GOT3 (cell line): ENCODE measurements at places on chromosomes 11 and 22.

GRCh38 chr11:32385998-32386397 lies 49.3 kb downstream of the WT1 start:
- no peak for DNase-seq

GRCh38 chr22:33922349-33922681 lies 2.0 kb upstream of the LARGE1 start:
- no peak for DNase-seq

GRCh38 chr11:111429066-111429506 lies 50.0 kb upstream of the POU2AF1 start:
- peak; percentile 8 for DNase-seq

- no peak for DNase-seq
Measured at GRCh38 chr22:49756676-49757075, 71.0 kb downstream of the BRD1 start.

DNA sequence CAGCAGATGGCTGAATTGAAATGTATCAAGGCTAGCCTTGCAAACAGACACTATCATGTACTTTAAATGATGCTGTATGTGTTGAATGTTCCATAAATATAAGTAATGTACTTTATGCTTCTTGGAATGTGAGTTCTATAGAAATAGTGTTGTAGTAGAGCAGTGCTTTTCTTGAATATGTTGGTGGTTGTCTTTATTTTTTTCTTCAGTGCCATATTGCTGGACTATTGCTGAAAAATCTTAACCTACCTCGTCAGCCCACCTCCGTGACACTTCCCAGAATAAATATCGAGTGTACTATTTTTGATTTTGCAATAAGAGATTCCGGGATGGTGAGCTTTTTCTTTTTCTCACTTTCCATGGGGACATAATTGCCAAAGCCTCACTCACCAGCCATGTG lies 153.9 kb downstream of the NAV2 start:
- DNase-seq = no peak

DNA sequence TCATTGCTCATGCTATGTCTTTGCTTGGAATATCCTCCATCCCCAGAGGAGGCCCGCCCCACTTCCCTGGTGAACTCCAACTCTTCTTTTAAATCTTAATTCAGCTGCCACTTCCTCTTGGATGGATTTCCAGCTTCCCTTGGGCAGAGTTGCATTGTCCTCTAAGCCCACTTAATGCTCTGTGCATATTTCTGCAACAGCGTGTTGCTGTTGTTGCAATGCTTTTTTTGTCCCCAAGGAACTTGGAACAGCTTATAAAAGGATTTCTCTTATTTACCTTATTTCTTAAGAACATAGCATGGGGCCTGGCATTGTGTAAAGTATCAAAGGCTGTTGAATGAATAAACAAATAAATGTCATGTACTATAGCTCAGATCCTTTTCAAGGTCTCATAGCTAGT lies 507.4 kb downstream of the METTL15 start:
- DNase-seq = no peak

- no peak for DNase-seq
Measured at GRCh38 chr11:29119116-29119515, 897.7 kb downstream of the KCNA4 start.

DNA sequence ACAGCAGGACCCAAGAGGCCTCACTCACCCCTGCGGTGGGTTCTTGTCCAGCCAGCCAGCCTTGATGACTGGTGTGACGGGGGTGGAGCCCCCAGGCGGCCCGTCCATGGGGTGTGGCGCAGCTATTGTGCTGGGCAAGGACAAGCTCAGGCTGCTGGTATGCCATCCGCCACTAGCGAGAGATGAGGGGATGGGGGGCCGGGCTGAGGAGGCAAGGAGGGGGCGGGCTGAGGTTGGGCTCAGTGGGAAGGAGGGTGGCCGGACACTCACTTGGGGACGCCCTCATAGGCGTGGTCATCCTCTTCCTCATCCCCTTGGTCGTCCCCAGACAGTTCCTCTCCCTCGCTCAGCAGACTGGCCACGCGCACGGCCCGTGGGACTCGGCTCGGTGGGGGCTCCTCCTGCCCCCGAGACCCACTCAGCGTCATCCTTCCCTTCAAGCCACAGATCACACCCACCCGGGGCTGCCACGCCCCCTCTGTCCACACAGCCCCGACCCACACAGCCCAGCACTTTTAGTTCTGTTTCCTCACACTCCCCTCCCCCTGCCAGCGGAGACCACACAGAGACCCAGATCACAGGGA lies 38.0 kb upstream of the PDE2A start:
- no peak for DNase-seq

GRCh38 chr11:115720602-115721245 lies 216.5 kb upstream of the CADM1 start:
- no peak for DNase-seq

- DNase-seq = no peak
Measured at GRCh38 chr11:65556470-65557279, 1.5 kb downstream of the LTBP3 start.

DNA sequence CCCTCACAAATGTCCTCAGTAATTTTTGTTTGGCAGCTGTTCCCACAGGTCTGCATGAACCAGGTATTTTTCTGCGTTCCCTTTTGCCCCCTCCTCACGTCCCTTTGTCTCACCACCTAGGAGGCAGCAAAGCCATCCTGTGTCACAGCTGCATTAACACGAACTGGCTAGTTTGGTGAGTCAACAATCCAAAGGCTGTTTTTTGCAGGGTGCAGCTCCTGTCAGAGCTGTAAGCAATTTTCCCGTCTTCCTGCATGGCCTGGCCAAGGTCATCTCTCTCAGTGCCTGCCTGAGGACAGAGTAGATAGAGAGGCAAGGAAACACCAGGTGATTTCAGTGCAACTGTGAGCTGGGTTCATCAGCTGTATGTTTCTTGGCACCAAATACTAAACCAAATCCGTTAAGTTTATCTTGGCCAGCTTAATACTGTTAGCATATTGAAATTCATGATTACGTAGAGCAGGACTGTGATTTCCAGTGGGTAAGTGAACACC lies 20.6 kb upstream of the VSIG10L2 start:
- no peak for DNase-seq

GRCh38 chr11:57493507-57494503 lies 21.7 kb downstream of the SLC43A1 start:
- no peak for DNase-seq

DNA sequence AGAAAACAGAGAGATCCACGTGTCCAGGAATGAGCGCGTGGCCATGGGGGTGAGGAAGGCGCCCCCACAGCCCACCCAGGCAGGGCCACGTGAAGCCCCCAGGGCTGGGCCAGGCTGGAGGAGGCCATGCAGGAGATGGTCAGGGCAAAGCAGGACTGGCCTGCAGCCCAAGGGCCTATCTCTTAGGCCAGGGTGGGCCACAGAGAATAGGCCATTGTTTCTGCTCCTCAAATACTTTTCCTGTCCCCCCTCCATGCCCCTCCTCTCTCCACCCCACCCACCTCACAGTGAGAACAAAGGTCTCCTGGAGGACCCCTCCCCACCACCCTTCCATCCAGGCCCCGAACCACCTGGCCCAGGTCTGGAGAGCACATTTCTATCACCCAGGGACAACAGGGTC lies 8.3 kb upstream of the CDC42EP1 start:
- no peak for DNase-seq

DNA sequence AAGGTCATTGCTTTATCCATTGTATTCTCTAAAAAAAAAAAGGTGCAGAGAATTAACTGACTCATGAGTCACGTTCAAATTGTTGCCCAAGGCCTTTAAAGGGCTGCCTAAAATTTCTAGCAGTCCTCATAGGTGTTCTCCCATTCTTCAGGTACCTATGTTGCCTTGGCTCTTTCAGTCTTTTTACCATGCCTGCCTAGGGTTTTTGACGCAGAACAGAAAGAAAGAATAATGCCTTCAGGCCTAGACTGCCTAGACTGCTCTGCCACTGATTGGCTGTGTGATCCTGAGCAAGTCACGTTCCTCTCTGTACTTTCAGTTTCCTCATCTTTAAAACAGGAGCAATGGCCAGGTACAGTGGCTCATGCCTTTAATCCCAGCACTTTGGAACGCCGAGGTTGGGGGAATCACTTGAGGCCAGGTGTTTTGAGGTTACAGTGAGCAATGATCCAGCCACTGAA lies 21.5 kb downstream of the CTSC start:
- DNase-seq = no peak

- DNase-seq = no peak
Measured at GRCh38 chr11:131695889-131696429, 325.5 kb downstream of the NTM start.

DNA sequence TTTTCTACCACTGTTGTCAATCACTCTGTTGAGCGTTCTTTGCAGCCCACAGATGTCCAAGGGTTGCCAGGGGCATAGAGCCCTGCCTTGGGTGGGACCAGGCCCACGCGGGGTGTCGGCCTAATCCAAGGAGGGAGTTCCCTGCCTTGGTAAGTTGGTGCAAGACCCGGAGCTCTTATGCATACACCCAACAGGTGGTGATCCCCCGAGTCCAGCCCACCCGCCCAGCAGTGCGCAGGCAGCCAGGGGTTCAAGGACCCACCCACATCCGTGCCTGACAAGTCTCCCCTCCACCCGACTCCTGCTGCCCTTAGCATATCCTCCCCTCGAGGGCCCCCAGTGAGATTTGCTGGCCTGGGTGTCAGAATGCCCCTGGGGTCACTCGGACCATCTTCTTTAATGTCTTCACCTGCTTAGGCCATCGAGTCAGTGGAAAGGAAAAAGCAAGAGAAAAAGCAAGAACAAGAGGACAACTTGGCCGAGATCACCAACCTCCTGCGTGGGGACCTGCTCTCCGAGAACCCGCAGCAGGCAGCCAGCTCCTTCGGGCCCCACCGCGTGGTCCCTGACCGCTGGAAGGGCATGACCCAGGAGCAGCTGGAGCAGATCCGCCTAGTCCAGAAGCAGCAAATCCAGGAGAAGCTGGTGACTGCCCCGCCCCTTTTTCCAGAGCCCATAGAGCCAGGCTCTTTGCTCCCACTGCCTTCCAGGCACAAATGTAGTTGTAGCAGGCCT lies 12.2 kb downstream of the RIBC2 start:
- DNase-seq = no peak

- no peak for DNase-seq
Measured at GRCh38 chr11:20157728-20158127, 2.5 kb downstream of the DBX1 start.

DNA sequence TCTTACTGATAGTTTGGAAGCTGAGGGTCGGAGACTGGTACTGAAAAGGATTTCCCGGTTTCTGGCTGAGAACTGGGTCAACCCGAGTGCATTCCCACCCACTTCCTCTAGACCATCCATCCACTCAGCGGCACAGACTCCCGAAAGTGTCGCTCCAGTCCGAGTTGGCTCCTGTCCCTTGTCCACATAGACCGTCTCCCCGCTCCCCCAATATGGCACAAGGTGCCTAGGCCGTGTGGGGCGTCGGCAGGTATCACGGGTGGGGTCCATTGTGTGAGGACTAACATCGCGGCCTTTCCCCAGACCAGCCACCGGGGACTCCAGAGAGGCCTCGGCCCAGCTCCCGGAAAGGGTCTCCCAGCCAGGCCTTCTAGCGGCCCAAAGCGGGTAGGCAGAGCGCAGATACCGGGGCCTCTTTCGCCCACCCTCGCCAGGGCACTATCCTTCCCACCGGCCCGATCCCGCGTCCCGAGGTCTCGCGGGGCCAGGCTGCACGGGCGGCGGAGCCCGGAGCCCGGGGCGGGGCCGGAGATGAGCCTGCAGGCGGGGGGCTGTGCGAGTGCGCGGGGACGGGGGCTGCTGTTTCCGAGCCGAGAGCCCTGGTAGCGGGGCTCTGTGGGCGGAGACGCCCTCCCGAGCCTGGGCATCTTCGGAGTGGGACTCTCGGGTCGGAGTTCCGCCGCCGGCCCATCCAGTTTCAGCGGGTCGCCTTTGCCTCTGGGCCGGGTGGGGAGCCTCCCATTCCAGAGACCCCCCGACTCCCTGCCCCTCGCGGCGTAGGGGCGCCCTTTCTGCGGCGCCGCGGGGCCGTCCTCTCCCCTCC lies 21.1 kb downstream of the SERPINH1 start:
- no peak for DNase-seq

GRCh38 chr22:25702571-25703167 lies 39.3 kb upstream of the MYO18B start:
- DNase-seq = no peak

DNA sequence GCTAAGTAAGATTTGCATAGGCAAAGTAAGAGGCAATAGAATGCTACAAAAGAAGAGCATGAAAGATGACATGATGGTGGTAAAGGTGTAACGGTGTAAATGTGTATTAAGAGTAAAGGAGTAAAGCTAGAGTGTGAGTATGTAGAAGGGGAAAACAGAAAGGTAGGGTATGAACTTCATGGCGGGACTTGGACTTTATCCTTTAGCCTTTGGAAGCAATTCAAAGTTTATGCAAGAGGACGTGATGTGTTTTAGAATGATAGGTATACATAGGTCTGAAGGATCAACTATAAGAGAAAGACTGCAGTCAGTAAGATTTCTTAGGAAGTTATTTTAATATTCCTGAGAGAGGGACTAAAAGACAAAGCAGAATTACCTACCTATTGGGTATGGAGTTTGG lies 358.0 kb upstream of the FAT3 start:
- no peak for DNase-seq

- DNase-seq = no peak
Measured at GRCh38 chr11:2100361-2101170, 38.6 kb downstream of the IGF2 start.

DNA sequence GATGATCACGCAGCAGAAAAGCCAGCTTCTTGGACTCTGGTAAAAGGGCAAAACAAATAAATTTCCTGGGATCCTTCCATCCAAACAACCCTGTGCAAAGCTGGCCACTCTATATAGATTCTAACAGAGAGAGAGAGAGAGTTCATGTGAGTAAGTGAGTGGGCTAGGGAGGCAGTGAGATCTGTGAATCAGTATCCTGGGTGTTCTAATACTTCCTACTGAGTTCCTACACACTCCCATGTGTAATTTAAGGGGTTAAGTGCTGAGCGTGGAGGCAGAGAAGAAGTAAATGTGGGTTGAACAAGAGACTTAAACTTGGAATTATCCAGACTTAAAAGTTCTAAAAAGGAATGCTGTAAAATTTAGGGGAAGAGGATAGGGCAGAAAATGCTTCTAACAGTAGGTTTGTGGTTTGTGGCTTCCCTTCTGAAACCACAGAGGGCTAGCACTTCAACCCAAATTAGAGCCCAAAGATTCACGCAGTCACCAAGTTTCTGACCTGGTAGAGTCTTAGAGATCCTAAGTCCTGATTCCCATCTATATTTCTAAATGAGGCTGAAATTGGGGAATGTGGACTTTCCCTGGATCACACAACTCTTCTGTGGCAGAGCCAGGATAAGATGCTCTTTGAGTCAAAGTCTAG lies 413.9 kb downstream of the TENM4 start:
- no peak for DNase-seq

DNA sequence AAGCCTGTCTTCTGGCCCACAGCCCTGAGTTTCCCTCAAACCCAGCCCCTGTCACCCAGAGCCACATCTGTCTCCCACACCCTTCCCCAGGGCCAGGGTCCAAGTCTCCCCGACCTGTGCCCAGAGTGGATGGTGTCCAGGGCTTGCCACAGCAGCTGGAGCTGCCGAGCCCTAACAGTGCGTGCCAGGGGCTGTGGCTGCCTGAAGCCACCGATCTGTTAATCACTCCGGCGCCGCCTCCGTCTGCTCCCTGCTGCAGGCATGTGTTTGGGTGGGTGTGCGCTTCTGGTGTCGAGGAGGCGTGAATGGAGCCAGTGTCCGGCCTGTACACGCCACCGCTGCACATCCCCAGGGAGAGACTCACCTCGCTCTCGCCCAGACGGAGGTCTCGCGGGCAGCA lies 26.1 kb downstream of the SHISAL1 start:
- DNase-seq = no peak

- no peak for DNase-seq
Measured at GRCh38 chr11:67452141-67452952, at the start of gene GPR152. Gene GPR152 (minus strand): TSS chr11:67452729. CDS start chr11:67452724, 5 bp downstream.
